IPS DF 6.9 (cell line): ENCODE measurements at places on chromosomes 3 and 15.

DNA sequence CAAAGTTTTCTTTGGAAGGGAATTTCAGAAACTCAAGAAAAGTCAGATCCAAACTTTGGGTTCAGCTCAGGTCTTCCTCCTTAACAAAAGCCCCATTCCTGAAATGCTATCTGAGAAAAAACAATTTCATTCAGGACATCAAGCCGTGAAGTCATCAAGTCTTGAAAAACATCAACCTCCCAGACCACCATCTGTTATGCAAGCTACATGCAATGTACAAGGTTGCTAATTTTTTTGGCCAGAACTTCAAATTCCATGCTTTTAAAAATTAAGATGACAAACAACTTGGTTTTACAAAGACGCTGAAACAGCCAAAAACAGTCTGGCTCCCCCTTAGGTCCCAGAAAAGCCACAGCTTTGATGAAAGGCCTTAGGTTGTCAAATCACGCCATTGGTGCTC, 53.9 kb upstream of the WNT5A start:
- DNase-seq: no peak

DNA sequence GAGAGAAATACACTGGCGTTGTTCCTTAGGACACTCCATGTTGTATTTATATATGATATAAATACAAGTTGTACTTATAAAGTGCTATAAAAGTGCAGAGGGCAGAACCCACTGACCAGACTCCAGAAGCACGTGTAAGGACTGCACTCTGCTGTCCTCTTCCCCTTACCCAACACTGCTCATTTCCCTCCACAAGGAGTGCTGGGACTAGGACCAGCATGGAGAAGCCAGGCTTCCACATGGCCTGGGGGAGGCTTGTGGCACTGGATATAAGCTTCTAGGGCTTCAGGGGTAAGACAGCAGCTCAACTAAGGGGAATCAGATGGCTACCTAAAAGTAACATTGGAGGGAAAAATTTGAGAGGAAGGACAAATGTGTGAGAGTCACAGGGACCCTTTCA, 556.9 kb downstream of the IGSF11 start:
- DNase-seq: no peak

DNA sequence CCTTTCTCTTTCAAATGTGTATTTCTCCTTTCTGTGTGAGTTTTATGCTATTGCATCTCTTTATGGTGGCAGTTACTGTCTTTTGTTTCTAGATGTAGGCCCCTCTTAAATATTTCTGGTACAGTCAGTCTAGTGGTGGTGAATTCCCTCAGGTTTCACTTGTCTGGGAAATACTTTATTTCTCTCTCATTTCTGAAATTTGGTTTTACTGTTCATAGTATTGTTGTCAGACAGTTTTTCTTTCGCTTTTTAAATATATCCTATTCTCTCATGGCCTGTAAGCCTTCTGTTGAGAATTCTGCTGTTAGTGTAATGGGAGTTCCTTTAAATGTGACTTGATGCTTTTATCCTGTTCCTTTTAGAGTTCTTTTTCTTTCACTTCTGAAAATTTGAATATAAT, 874.0 kb downstream of the PLOD2 start:
- DNase-seq: no peak

GRCh38 chr3:170511371-170511770, 74.5 kb downstream of the SLC7A14 start:
- no peak for DNase-seq

- DNase-seq: no peak
These were observed 44.0 kb upstream of the MUC4 start for GRCh38 chr3:195855471-195856409.

GRCh38 chr3:128100161-128100560, 23.5 kb downstream of the RUVBL1 start:
- no peak for DNase-seq

DNA sequence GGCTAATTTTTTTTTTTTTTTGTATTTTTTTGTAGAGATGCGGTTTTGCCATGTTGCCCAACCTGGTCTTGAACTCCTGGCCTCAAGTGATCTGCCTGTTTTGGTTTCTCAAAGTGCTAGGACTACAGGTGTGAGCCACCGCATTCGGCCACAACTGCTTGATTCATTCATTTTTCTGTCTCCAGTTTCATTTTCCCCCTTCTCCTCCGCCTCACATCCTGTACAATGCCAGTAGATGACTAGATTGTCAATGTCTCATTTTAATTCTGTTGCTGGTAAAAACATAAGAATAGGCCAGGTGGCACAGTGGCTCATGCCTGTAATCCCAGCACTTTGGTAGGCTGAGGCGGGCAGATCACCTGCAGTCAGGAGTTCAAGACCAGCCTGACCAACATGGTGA, 12.0 kb upstream of the ZNF592 start:
- no peak for DNase-seq

GRCh38 chr3:182925330-182925943, 54.9 kb downstream of the DCUN1D1 start:
- DNase-seq: no peak

DNA sequence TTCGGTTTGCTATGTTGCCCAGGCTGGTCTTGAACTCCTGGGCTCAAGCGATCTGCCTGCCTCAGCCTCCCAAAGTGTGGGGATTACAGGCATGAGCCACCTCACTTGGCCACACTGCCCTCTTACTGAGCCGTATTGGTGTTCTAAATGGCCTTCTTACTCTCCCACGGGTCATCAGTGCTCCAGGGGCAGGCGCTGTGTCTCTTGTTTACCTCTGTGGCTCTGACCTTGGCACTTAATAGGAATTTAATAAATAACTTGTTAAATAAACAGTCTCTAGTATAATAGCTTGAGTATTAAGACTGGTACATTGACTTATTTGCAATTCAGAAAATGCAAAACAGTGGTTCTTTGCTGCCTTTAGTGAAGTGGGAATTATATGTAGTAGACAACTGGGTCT, 13.7 kb downstream of the FLNB start:
- no peak for DNase-seq
